ENCODE measurements at places on chromosomes 11 and 22.

DNA sequence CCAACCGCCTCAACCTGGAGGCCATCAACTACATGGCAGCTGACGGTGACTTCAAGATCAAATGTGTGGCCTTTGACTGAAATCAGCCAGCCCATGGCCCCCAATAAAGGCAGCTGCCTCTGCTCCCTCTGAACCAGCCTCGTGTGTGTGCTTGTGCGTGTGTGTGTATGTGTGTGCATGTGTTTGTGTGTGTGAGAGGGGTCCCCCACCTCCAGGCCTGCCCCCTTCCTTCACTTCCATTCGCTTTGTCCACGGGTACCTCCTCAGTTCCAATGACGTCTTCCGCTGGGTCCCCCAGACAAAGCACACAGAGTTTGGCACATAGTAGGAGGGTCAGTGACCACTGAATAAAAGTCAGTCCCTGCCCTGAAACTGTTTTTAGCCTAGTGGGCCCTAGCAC lies 4.2 kb downstream of the LGALS1 start:
- DNase-seq: no peak

GRCh38 chr11:67320691-67321090 lies 17.4 kb downstream of the SSH3 start:
- DNase-seq: no peak

- no peak for DNase-seq
Measured at GRCh38 chr11:45398325-45398724, 112.2 kb upstream of the SYT13 start.

DNA sequence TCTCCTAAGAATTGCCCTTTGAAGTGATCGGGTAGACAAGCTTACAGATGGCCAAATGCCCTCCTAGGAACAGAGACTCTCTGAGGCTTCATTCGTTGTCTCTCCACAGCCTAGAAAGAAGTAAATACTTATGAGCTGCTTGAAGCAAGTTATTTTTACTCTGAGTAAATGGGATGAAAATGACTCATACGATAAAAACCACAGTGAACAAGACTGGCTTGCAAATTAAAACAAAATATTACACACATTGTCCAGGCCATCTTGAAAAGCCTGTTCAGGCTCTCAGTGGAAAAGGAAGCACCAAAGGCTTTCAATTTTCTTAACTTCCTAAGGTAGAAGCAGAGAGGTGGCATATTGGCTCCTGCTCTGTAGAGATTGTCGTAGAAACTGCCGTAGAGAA lies 294.2 kb downstream of the NELL1 start:
- DNase-seq: no peak

DNA sequence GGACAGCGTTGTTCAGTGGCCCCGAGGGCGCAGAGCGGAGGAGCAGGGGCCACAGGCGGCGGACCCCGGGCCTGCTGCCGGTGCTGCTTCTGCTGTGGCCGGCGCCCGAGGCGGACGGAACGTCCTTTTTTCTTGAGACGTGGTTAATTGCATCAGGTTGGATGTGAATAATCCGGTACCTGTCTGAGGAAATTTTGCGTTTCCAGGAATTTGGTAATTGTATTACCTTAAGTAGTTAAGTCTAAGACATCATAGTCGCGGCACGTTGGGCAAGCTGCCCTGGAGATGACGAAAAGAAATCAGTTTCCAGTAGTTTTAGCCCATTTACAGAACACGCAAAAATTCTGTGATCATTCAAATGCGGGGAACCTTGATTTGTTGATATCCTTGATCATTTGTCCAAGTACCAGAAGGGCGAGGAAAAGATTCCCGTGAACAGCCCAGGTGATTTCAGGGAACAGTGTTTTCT lies 789 bp downstream of the SPECC1L start:
- no peak for DNase-seq

DNA sequence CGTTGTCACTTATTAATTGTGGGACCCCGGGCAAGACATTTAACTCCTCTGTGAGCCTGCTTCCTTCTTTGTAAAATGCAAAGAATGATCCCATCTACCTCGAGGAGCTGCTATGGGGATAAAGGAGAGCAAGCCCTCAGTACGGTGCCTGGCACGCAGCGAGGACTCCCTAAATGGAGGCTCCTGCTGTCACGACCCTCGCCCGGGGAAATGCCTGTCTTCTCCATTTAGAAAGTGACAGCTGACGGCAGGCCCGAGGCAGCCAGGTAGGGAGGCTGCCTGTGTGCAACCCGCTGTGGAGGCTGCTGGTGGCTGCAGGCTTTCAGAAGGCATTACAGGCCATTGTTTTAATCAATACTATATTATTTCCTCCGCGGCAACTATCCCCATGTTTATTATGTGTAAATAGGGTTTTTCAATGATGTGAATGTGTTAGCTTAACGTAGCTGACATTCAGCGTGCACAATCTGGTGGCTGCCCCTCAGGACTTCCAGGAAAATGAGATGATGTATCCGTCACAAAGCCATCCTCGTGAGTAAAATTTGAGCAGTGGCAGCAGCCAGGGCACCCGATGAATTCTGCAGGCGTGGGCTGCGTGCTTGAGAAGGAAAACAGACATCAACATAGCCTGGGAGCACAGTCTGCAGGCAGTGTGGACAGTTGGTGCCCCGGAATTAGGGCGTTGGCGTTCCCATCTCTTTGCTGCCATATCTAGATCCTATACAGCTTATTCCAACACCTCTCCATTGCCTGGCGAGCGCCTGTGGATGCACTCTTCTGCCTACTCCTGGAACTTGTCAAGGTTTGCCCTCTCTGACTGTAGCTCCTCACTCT lies 228.3 kb downstream of the ST3GAL4 start:
- DNase-seq: no peak

GRCh38 chr22:22934543-22935055 lies 47.0 kb downstream of the IGLL5 start:
- DNase-seq: no peak

- DNase-seq: no peak
Measured at GRCh38 chr22:41395531-41396240, 13.9 kb downstream of the TEF start.

DNA sequence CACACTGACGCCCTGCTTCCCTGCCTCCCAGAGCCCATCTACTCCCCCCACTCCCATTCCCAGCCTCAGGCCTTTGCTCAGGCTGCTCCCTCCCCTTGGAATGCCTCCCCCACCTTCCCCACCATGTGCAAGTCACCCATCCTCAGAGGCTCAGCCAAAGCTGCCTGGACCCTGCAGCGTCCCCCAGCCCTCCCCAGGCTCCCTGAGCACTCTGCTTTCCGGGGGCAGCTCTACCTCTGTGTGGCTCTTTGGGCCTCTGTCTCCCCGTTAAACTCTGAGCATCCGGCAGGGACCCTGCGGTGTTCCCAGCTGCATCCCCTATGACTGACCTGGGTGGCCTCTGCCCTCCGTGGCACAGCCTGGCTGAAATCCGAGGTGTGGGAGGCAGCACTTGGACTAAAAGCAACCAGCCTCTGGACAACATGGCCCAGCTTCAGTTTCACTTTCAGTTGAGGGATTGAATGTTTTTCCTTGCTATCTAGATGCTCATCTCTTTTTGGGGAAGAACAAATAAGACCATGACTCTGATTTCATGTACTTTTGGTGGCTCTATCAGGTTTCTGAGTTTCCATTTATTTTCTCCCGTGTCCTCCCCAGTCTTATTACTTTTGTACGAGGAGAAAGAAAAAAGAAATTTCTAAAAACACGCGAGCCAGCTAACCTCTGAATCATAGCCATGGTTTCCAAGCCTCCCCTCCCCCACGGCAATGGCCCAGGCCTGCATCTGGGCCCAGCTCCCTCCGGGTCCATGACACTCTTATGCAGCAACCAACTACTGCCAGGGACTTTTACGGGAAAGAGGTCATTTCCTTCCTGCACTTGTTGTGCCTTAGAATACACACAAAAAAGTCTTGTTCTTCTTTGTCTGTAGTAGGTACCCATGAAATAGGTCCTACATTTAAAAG lies 3.8 kb downstream of the APOL3 start:
- DNase-seq: no peak

DNA sequence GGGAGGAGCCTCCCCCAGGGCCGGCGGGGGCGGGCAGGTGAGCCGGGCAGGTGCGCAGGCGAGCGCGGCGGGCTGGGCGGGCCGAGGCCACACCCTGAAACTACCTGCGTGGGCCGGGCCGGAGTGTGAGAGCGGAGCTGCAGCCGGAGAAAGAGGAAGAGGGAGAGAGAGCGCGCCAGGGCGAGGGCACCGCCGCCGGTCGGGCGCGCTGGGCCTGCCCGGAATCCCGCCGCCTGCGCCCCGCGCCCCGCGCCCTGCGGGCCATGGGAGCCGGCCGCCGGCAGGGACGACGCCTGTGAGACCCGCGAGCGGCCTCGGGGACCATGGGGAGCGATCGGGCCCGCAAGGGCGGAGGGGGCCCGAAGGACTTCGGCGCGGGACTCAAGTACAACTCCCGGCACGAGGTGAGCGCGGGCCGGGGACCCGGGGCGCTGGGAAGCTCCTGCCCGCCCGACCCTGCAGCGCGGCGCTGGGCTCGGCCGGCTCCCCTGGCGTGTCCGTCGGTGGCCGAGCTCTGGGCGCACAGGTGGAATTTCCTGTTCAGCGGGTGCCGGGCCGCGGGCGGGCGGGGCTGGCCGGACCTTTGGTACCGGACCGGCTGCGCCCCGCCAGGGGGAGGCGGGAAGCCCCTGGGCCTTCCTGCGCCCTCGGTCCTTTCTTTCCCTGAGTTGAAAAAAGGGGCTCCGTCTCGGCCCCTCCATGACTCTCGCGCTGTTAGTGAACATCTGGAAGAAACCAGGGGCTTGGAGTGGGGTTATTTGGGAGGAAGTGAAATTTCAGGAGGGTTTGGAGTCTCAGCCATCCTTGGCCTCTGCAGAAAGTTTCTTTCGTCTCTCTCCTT lies at the start of gene ST14:
TSS of gene ST14 (plus strand) at position 126 of the 841 bp plus-strand sequence. CDS start at position 324, 198 bp downstream.
- DNase-seq: no peak

DNA sequence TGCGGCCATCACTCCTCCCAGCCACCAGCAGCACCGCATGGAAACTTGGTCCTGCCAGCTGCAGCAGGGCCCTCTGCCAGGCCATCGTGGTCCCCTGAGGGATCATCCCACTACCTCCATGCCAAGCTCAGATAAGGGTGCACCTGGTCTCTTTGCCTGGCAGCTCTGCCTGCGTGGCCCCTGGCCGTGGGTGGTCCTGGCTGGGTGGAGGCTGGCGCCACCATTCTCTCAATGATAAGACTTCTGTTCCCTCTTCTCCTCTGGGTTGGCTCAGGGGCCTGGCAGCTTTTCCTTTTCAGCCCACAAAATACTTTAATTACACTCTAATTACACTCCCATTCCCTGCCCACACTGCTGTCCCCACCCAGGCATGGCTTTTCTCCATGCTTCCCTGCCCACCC lies 26.8 kb upstream of the TSKU start:
- no peak for DNase-seq

GRCh38 chr22:38132136-38132535 lies 21.7 kb upstream of the BAIAP2L2 start:
- DNase-seq: no peak

DNA sequence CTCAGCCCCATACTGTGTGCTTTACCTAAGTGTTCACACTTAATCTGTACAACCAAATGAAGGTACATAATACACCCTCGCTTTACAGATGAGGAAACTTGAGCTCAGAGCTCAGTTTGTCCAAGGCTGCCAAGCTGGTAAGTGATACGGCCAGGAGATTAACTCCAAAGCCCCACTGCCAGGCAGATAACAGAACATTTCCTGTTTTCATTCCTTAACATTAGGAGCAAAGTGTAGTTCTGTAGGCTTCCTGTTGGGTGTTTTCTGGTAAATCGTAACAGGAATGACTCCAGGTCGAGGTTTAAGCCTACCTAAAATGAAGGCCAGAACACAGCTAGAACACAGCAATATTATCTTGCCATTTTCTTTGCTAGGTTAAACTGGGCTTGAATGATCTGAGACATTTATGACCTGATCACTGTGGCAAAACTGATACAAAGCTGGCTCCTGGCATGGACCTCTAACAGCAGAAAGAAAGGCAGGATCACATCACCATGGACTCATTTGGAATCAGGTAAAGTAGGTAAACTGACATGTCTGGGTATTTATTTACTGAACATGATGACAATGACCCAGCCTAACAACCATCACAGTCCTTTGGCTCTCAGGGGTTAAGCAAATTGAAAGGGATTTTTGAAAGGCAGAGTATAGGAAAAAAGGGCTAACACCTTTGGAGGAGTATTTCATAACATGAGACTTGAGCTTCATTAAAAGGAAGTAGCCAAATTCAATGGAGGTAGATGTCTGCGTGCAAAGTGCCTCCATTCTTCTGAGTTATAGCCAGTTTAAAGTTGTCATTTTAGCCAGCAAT lies 3.9 kb upstream of the NUP50 start:
- DNase-seq: no peak

DNA sequence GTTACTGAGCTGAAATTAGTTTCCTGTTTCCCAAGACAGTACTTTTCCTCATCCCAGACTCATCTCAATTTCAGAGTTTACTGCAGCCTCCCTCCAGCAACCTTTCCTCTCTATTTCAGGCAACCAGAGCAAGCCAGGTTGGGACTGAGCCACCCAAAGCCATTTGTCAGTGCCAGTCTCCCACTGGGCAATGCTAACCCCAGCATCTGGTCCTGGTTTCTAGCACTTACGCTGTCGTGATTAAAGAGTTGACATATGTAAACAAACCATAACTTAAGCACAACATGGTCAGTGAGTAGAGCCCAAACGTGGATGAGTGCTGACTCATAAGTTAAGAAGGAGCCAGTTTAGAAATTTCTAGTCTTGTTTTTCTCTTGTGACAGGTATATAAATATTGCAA lies 119.6 kb upstream of the BLID start:
- DNase-seq: no peak

DNA sequence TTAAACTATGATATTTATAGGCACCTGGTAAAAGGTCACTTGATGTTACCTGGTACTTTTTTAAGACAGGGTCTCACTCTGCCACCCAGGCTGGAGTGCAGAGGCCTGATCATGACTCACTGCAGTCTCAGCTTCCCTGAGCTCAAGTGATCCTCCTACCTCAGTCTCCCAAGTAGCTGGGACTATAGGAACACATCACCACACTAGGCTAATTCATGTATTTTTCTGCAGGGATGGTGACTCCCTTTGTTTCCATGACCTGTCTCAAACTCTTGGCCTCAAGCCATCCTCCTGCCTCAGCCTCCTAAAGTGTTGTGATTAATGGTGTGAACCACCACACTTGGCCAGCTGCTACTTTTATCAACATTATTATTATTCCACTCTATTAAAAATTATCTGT lies 47.6 kb downstream of the OR4C45 start:
- no peak for DNase-seq

DNA sequence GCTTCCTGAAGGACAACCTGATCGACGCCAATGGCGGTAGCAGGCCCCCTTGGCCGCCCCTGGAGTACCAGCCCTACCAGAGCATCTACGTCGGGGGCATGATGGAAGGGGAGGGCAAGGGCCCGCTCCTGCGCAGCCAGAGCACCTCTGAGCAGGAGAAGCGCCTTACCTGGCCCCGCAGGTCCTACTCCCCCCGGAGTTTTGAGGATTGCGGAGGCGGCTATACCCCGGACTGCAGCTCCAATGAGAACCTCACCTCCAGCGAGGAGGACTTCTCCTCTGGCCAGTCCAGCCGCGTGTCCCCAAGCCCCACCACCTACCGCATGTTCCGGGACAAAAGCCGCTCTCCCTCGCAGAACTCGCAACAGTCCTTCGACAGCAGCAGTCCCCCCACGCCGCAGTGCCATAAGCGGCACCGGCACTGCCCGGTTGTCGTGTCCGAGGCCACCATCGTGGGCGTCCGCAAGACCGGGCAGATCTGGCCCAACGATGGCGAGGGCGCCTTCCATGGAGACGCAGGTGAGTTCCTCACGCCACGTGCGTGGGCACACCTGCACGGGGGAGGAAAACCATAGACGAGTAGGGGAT lies 1.5 kb downstream of the BCR start:
- DNase-seq: no peak

Data from SIG-M5 (cell line).